ENCODE measurements at places on chromosomes 4 and X.

GRCh38 chr4:120847019-120847582 lies 75.4 kb downstream of the PRDM5 start:
- DNase-seq: no peak

DNA sequence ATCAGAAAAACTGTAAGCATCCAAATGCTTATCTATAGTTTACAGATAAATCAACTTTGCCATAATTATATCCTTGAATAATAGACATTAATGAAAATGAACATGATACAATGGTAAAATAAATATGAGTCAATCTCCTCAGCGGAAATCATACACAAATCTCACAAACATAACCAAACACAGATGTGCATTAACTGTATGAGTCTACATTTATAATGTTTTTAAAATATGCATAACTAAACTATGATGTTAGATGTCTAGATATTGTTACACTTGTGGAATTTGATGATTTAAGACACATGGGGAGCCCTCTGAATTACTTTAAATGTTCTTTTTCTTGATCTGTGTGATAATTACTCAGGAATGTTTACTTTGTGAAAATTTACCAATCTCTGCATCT lies 951.2 kb downstream of the TECRL start:
- no peak for DNase-seq

DNA sequence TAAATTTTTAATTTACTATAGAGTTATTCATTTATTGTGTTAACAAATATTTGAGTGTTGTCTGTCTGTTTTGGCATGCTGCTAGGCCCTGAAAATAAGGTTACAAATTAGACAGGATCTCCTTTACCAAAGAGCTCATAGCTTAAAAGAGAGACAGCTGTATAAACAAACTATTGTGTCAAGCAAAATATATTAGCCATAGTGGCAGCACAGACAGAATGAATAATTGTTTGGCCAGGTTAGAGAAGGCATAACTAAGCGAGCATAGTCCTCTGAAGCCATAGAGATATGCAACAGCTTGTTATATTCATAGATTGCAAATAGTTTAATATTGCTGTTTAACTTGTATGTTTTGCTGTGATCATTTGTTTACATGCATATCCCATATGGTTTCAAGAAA lies 66.7 kb upstream of the NDUFC1 start:
- DNase-seq: no peak

GRCh38 chr4:158410272-158410671 lies 111.4 kb upstream of the RXFP1 start:
- no peak for DNase-seq

- no peak for DNase-seq
Observed at GRCh38 chrX:40778861-40779575, 43.7 kb upstream of the MED14 start.

DNA sequence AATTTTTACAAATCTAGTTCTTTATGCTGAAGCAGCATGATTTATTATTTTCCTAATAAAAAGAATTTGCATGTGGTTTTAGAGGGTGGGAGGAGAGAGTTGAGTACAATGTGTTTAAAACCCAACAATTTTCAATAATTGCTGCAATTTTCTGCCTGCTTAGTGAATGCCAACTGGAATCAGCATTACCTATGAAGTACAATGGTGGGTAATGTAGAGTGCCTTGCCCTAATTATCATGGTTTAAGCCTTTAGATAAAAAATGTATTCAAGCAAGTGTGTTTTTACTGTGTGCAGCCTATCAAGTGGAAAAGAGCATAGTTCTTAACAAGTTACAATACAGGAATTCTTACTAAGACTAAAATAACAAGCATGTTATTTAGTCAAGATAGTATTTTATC lies 77.9 kb upstream of the ANKRD50 start:
- DNase-seq: no peak

DNA sequence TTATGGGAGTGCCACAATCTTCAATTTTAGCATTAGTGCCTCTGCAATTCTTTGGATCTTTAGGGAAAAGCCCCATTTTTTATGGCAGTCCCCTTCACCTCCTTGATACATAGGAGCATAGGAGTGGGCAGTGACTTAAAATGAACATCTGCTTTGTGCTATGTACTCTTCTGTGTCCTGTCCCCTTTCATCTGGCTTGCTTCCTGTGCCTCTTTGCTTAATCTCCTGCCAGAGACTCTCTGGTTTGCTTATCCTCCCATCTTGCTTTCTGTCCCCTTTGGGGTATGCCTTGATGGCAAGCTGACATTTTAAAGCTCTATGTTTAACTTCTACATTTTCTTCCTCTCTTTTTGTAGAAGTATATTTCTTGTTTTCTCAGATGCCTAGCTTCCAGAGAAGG lies 12.3 kb downstream of the PGK1 start:
- no peak for DNase-seq

DNA sequence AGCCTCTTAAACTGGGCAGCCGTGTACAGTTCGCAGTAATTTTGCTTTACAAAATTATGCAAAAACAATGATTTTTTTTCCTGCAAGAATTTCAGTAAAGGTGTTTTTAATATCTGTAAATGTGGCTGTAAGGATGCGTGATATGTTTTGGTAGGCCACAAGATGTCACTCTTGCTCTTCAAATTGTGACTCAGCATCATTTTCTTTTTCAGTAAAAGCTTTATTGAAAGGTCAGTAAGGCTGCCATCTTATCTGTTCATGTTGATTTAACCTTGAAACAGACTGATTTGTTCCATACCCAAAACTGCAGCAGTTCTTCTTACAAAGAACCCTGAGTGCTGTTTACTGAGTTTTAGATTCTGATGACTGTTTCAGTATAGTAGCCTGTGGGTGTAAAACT lies 39.9 kb downstream of the TXLNG start:
- no peak for DNase-seq

GRCh38 chrX:153502131-153502530 lies 7.4 kb downstream of the BGN start:
- DNase-seq: no peak

DNA sequence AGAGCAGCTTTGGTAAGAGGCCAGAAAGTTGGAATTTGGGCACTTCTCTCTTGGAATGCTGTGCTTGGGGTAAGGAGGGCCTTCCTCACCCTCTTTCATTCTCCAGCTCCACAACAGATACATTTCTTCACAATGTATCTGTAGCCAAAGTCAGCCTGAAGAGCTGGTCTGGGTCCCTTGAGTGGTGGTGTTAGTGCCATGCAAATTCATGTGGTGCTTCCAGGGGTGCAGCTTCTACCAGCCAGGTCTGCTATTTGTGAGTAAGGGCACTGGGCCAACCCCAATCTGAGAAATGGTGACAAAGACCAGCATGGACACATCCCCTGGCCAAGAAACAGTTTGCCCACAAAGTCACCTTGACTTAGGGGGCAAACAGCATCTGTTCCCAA lies 17.8 kb downstream of the AMER1 start:
- DNase-seq: no peak

GRCh38 chr4:30714408-30715031 lies 5.6 kb upstream of the PCDH7 start:
- peak; percentile 47 for DNase-seq

DNA sequence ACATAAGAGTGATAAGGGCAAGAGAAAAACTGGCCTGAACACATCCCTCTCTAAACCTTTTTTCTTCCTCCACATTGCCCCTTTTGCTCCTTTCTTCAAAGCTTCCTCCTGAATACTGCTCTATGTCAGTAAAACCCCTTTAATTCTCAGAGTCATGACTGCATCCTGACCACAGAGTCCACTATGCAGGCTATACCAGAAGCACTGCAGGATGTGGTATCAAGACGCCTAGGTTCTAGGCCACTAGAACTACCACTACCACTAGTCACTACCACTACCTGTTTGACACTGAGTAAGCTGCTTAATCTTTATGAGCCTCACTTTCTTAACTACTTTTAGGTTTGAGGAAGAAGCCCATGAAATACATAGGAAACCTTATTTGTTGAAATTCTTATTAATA lies 38.7 kb downstream of the ARHGEF9 start:
- DNase-seq: no peak

DNA sequence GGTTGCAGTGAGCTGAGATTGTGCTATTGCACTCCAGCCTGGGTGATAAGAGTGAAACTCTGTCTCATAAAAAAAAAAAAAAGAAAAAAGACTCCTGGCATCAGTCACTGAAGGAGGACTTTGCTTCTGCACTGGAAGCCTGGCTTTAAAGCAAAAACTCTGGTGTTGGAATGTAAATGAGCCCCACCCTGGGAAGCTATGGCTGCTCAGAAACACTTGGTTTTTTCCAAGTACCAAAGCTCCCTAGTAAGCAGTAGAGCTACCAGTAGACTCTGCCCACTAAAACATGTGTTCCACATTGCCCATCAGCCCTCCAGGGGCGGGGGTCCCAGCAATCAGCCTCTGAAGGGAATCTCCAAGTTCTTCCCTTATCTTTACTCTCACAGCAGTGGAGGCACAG lies 154.4 kb downstream of the SHROOM3 start:
- DNase-seq: peak; percentile 68

- peak; percentile 50 for DNase-seq
Observed at GRCh38 chrX:49282647-49283011, 13.0 kb downstream of the PPP1R3F start.

DNA sequence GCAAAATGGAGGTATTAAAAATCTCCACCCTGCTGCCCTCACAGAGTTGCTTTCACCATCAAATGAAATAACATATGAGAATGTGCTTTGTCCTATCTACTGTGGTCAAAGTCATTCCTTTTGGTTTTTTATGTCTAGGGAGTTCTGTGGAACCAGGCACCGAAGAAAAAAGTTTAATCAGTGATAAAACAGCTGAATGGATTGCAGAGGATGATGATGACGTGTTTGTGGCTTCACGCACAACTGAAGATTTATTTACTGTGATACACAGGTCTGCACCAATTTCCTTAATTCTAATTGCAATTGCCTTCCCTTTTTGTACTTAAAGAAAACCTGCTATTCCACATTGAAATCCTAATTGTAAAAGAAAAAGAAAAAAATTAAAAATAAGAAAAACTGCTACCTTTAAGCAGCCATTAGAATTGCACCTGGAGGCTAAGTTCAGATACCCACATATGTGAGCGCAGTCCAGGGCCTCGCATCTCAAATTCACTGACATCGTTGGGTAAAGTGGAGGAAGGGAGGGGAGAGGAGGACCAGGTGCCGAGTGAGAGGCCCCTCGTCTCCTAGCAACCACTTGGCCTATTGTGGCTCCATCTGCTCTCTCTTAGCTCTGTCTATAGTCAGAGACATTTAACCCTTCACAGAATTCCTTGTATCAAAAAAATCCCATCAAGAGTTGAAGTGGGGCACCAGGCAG lies 10.5 kb upstream of the RTL5 start:
- DNase-seq: peak; percentile 76

DNA sequence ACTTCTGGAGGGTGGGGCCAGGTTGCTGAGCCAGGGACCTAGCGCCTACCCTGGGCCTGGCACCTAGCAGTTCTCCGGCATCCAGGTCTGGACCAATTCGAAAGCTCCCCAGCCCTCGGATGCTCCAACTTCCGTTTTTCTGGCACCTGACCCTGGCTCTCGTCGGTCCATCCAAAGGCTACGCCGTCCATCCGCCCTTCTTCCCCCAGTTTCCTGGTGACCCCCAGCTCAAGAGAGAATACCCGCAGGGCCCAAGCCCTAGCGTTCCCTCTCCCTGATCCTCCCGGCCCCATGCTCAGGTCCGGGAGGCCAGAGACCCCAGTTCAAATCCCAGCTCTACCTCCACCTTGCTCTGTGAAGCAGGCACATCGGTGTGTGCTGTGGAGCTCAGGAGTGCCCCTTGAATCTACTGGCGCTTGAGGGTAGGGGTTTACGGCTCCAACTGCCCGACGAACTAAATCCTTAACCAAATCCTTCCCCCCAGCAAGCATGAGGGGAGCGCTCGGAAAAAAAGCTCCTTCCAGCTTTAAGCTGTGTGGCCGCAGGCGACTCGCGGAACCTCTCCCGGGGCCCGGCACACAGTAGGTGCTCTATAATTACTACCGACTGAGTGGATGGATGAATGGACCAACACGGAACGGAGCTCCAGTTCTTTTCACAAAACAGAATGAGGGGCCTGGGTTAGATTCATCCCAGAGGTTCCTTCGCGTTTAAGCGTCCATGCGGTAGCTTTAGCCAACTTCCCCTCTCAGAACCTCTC lies 1.1 kb downstream of the CRMP1 start:
- no peak for DNase-seq

DNA sequence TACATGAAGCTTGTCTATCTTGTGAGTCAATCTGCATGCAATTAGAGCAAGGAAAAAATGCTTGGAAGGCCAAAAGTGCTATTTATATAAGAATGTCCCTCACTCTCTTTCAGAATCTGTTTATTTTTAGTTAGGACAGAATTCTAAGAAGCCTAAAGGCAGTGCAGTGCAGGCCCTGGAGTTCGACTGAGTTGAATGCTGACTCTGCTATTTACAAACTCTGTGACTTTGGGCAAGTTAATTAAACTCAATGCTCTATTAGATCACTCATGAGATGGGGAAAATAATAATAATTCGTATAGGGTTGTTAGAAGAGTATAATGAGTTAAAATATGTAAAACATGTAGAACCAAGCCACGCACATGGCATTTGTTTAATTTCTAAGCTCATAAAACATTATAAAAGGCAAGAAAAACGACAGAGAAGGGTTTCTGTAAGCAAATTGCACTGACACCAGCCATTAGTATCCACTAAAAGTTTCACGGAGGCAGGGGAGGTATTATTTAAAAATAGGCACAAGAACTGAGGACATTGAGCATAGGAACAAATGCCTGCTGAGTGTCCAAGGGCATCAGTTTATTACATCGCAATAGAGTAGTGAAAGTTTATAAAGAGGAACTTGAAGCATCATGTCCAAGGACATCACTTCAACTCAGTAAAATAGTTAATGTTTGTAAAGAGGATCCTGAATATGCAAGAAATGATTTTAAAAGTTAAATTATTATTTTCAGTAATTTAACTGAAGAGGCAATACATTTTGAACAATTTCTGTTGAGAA lies 115.0 kb upstream of the INPP4B start:
- DNase-seq: no peak

DNA sequence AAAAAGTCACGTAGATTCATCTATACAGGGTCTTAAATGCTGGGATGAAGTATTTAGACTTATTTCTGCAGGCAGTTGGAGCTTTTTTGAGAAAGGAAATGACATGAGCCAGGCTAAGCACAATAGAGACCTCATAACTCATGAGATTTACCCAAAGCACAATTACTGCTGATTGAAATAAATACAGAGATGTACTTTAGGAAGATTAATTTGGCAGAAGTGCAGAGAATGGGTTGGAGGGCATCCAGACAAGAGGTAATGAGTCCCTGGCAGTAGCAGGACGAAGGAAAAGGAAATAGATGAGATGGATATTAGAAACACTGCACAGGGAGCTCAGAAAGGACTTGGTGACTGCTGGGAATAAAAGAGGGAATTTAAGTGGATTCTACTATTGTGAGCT lies 129.1 kb downstream of the SHROOM4 start:
- DNase-seq: no peak

GRCh38 chr4:26235500-26235899 lies 85.3 kb upstream of the RBPJ start:
- DNase-seq: peak; percentile 64
